ENCODE measurements at places on chromosomes 4 and X.

DNA sequence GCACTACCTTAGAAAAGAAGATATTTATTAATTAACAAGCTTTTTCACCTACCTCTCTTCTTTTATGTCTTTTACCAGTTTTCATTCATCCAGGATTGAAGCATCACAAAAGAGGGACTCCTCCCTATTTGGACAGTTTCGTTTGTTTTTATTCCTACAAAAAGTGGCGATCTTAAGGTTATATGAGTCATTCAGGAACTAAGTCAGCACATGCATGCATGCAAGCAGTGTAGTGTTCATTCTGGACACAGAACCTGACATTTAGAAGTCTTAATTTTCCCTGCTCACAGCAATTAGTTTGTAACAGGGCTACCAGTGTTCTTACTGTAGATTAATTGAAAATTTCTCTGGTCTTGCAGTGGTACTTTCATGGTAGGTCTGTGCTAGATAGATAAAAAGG is 47.9 kb upstream of the QRFPR start:
- DNase-seq = no peak

- no peak for DNase-seq
Measured at GRCh38 chr4:53830511-53830910, 233.9 kb downstream of the CHIC2 start.

- no peak for DNase-seq
Measured at GRCh38 chr4:4871242-4871572, 11.7 kb downstream of the MSX1 start.

DNA sequence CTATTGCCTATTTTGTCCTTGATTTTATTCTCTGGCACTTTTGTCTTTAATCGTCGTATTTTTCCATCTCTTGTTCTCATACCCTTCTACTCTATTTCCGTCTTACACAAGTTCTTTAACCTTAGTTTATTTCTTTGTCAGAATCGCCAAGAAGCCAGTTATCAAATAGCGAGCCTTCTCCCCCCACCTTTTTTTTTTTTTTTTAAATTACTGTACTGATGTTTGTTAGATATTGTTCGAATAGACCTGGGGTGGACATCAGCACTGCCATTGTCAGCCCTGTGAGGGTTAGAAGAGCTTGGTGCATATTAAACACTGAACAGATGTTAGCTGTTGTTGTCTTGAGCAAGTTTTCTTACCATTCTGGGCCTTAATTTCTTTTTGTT is 1.2 kb downstream of the SPCS3 start:
- DNase-seq = no peak

- no peak for DNase-seq
Measured at GRCh38 chr4:128366212-128366611, 78.6 kb upstream of the PGRMC2 start.

DNA sequence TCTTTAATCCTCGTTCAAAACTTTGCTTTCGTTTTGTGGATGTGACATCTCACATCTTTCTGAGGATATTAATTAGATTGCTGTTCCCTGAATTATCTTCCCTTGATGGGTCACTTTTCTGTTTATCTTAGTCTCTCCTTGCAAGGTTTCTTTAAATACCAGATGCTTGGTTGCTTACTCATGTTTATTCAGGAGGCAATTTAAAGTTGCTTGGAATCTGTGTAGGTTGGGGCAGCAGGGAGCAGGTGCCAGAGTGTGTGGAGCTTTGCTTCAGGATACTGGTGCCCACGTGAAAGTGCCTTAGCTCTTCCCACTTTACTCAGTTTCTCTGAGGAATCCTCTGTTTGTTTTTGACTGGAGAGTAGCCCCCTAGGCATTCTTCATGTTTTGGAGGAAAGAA is 24.0 kb downstream of the ANAPC4 start:
- no peak for DNase-seq

DNA sequence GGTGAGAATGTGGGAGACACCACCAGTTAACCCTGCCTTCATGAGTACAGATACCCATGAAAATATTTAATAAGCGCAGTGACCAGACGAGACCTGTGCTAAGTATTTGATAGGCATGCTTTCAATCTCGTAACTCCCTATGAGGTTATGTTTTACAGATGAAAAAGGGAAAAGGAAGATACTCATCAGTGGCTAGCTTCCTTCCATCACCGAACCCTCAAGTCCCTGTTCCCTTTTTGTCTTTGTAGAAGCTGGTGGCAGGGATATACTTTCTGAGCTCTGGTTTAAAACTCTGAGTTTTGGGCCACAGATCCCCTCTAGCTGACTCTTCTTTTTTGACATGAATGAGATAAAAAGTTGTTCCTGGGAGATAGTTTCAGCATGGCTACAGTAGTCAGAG is 26.3 kb downstream of the AFF1 start:
- DNase-seq = no peak

GRCh38 chrX:155048977-155049619 is 21.8 kb downstream of the CMC4 start:
- peak; percentile 53 for DNase-seq

- DNase-seq = no peak
Measured at GRCh38 chr4:139484783-139485311, 30.9 kb downstream of the RAB33B start.

- no peak for DNase-seq
Measured at GRCh38 chr4:119493419-119493818, 135.2 kb downstream of the PDE5A start.

GRCh38 chrX:17500145-17500579 is 125.2 kb downstream of the NHS start:
- DNase-seq = no peak

DNA sequence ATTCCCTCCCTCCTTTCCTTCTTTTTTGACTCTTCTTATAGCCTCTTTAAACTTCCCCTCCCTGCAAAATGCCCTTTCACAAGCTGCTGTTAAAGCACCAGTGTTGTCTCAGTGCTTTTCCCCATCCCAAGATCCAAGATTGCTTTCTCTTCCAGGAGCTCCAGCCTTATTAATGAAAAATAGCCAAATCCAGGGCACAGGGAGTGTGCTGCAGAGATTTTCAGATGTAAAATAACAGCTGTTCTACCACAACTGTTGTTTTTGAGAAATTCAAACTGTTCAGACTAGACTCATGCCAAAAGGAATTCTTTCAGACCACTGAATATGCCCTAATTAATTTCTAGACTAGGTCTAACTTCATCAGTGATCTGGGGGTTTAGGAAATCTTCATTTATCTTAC is 47.0 kb upstream of the GPC3 start:
- peak; percentile 42 for DNase-seq

GRCh38 chr4:181745933-181746625 is 497.1 kb upstream of the TENM3 start:
- DNase-seq = no peak

GRCh38 chrX:41339148-41339547 is 5.2 kb downstream of the DDX3X start:
- DNase-seq = no peak

- DNase-seq = no peak
Measured at GRCh38 chrX:1600406-1601050, 9.1 kb downstream of the AKAP17A start.

DNA sequence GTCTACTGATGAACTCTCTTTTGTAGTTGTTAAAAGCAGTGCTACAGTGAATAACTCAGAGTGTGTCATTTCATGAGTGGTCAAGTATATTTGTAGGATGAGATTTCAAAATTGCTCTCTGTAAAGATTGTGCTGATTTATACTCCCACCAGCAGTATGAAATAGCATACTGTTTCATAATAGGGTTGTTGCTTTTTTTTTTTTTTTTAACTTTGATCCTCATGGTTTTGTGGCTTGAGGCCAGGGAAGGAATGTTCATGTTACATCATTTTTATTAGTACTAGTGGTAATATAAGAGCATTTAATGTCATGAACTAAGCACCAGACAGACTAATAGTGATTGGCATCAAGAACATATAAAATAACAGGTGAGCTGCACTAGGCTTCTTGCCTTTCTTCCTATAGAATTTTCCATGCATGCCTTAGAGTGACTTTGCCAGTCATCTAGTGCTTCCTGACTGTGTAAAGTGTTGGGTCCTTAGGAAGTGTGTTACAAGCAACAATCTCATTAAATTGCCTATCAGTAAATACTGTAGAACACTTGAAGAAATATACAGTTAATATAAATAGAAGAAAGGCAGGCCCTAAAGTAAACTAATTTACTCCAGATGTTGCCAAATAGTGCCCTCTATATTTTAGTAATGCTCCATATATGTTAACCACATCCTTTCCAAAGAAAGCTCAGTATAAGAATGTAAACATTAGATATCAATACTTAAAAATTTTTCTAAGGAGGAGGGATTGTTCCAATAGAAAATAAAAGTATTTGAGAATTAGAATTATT is 38.6 kb upstream of the MSMO1 start:
- no peak for DNase-seq

GRCh38 chrX:136626237-136626636 is 21.7 kb upstream of the CD40LG start:
- DNase-seq = no peak

GRCh38 chr4:73676861-73677323 is 56.7 kb upstream of the RASSF6 start:
- peak; percentile 64 for DNase-seq

All from tongue (tissue), 3 donors.